ENCODE measurements at places on chromosomes 6 and 20.

DNA sequence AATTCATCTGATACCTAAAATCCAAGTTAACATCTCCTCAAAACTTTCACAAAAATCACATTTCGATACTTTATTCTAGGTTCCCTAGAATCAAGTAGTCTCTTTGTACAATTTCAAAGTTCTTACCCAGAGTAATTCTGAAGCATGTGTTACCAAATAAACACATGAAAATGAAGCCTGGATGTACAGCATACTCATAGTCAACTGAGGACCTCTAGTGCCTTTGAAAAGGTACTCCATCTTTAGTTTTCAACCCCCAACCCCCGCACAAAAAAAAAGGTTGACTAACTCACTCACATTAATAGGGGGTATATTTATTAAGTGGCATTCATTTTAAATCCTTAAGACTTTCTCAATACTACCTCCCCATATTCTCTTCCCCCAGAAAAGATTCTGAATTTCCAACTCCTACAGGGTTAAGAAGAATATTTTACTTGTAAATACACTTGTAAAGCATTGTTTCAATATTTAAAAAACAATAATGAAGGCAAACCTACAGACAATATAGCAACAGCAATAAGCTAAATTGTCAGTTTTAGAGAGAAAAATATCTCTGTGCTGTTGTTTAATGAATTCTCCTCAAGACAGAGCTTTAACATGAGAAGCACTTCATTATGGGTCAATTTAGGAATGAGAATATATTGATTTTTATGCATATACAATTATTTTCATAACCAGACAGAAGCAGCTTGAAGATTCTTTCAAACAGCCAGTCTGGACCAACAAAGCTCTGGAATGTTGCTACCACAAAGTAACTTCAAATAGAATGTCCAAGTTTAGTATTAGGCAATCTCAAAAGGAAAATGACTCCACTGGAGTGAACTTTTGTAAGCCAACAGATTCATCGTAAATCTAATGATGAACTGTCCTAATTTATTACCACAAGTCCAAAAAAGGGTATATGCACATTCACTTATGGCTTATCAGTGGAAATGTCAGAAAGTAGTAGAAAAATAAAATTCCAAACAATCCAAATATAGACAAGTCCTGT lies 3.3 kb downstream of the PLN start:
- DNase-seq: no peak

DNA sequence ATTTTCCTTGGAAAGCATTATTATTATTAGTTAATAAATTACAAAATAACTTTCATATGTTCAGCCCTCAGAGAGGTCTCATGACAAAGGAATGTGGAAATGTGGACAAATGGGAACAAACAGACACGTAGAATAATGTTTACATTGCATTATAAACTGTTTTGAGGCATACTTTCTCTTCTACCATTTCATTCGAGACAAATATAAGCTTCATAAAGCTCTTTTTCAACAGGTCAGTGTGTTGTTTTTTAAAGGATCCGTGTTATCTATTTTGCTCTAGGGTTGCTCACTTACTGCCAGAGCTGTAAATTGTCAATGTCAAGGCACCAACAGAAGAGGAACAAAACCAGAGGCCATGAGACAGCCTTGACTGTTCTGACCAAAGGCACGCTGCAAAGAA lies 256.8 kb downstream of the PHACTR1 start:
- DNase-seq: no peak

- DNase-seq: no peak
Observed at GRCh38 chr6:122068291-122068769, 331.1 kb upstream of the HSF2 start.

DNA sequence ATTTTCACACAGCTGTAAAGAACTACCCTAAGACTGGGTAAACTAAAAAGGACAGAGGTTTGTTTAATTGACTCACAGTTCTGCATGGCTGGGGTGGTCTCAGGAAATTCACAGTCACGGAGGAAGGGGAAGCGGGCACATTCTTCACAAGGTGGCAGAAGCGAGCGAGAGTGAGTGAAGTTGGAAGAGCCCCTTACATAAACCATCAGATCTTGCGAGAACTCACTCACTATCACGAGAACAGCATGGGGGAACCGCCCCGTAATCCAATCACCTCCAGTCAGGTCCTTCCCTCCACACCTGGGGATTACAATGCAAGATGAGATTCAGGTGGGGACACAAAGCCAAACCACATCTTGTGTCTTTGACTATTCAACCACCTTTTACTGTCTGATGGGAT lies 700.5 kb downstream of the TENT5A start:
- no peak for DNase-seq

Measured in CD4-positive, alpha-beta T cell treated with Interferon alpha-2 for 1 hour (primary cell).